Stimulated activated CD8-positive, alpha-beta memory T cell treated with anti-CD3 and anti-CD28 coated beads, Interleukin-2, amount 100 ng/mL, for 1 hour (primary cell): ENCODE measurements at places on chromosomes 6 and 20.

GRCh38 chr6:132068766-132069165, 117.6 kb upstream of the CCN2 start:
- DNase-seq = no peak

DNA sequence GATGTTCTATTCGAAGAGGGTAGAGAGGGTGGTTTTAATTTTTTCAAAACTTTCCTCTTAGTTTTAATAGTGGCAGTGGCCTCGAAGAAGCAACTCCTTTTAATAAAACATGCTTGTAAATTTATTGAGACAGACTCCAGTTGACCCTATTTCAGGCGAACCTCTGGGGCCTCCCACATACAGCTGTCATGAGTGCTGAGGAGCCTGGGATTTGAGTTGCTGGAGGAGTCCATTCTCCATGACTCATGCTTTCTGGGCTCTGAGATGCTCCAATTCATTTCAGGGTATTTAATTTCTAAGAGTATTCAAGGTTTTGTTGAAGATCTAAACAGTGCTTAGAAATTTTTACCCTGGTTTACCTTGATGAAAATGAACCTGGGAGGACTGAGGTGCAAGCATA, 580.4 kb downstream of the CBLN4 start:
- DNase-seq = no peak

GRCh38 chr6:104325341-104326172, 534.2 kb downstream of the HACE1 start:
- no peak for DNase-seq

DNA sequence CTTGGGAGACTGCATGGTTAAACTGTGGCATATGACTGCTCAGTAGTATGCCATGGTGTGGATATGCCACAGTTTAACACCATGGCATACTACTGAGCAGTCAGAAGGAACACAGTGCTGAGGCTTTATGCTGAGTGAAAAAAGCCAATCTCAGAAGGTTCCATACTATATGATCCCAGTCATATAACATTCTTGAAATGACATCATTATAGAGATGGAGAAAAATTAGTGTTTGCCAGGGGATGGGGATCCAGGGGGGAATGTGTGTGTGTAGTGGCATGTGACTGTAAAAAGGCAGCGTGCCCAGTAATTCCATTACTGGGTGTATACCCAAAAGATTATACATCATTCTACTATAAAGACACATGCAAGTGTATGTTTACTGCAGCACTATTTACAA, 85.8 kb downstream of the FOXF2 start:
- no peak for DNase-seq

GRCh38 chr20:58141971-58142842, 86.2 kb downstream of the ANKRD60 start:
- DNase-seq = no peak

- no peak for DNase-seq
Observed at GRCh38 chr6:40460380-40460779, 126.8 kb downstream of the LRFN2 start.

GRCh38 chr6:98463038-98464000, 371.1 kb upstream of the POU3F2 start:
- DNase-seq = no peak

GRCh38 chr6:87755708-87756671, 54.0 kb upstream of the AKIRIN2 start:
- DNase-seq = no peak

DNA sequence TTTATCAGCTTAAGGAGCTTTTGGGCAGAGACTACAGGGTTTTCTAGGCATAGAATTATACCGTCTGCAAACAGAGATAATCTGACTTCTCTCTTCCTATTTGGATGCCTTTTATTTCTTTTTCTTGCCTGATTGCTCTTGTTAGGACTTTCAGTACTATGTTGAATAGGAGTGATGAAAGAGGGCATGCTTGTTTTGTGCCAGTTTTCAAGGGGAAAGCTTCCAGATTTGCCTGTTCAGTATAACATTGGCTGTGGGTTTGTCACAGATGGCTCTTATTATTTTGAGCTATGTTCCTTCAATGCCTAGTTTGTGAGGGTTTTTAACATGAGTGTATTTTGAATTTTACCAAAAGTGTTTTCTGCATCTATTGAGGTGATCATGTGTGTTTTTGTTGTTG, 192.8 kb upstream of the PHACTR1 start:
- DNase-seq = no peak

DNA sequence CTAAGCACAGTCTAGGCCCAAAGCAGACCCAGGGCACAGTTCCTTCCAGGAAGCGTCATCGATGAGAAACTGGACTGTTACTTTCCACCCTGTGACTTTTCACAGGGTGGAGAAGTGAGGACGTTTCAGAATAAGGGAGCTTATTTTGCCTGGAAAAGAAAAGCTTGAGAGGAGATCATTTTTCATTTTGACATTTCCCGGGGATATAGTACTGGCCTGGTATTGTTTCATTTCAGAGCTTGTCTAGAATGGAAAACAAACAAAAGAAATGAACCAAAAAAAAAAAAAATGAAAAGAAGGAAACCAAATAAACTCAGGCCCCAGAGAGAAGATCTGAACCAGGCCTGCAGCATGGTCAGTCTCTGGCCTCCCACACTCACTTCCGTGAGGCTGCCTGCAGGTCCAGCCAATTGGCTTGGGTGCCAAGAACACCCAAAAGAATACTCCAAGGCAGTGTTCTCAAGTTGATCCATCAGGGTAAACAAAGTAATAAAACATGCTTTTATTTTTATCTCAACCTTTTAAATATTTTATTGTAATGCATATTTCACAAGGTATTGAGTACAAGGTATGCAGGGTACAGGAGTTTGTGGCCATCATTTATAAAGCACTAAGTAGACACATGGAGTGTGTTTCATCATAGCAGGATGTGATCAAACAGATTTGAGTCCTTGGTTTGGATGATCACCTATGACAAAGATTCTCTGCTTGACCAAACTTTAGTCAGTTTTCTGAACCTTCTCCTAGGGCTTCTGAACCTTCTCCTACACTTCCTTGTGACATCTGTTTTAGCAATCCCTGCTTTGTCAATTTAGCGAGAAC, 176.9 kb upstream of the GGTLC1 start:
- DNase-seq = no peak

DNA sequence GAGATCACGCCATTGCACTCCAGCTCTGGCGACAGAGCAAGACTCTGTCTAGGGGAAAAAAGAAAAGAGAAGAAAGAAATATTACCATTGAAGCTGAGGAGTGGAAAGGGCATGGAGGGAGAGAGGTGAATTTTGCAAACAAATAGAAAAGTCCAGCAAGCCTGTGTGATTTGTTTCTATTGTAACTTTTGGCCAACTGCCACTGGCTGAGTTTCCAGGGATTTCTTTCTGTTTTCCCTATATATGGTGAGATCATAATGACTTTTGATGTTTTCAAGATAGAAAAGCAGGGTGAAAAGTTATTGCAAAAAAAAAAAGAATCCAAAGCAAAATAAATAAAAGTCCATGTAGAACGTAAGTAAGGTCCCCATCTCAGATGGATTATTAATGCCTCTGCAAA, 184.2 kb upstream of the RALGAPA2 start:
- no peak for DNase-seq

DNA sequence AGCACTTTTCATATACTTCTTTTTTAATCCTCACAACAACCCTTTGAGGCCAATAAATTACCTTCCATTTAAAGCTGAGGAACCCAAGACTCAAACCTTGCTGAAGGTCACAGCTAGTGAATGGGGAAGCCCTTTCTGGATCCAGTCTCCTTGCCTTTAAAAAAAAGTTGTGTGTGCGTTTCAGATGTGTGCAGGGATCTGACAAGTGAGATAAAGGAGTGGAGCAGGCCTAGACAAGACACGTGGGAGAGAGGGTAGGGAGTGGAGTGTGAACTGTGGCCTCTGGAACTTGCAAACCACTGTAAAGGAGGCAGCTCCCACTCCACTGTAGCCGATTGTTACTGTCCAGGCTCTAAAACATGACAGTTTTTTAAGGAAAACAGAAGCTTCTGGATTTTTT, 1.9 kb downstream of the KLHL32 start:
- no peak for DNase-seq

GRCh38 chr20:25195962-25196785, 662 bp downstream of the ENTPD6 start:
- DNase-seq = no peak

DNA sequence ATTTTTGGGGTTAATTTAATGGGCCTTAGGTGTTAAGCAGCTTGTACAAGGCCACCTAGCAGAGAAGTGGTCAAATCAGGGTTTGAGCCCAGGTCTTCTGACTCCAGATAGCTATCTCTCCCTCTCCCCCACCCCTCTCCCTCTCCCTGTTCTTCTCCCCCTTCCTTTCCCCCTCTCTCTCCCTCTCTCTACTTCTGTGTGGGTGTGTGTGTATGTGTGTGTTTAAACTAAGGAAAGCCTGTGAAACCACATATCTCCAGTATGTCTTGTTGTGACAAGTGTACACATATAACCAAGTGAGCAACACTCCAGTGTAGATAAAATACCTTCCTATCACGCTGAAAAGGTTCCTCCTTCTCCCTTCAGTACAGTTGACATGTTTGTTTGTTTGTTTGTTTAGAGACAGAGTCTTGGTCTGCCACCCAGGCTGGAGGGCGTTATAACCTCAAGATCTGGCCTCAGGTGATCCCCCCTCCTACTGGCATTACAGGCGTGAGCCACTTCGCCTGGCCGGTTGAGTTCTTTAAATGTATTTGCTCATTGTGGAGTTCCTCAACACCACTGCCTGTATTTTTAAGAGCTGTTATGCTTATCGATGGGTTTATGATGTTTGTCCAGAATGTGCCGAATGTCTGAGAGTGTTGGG, 140.4 kb downstream of the JARID2 start:
- DNase-seq = no peak

GRCh38 chr6:145034664-145035063, 700.7 kb downstream of the EPM2A start:
- DNase-seq = no peak

DNA sequence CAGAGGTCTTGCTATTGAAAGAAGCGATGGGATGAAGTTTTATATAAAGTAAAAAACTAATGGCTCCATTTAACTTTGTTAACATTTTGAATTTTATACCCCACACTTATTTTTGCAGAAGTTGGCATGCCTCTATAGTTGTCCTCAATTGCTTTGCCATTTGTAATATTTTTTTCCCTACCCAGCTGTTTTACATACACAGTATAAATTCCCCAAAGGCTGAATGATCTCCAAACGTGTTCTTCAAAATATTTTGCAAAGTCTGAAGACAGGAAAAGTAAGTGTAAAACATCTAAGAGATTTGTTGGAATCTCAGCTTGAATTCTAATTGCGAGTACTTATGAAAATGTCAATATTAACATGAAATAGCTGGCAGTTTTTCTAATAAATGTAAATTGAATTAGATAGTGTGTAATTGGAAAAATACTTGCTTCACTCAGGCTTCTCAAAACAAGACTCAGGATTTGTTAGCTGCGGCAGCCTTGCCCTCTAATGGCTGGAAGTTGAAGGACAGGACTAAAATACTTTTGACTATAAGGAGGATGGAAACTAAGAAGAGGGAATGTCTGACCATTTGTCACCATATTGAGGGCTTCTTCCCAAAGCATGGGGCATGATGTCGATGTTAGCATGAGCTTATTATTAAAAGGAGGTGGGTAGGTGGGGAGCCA, 226.8 kb downstream of the UST start:
- no peak for DNase-seq

DNA sequence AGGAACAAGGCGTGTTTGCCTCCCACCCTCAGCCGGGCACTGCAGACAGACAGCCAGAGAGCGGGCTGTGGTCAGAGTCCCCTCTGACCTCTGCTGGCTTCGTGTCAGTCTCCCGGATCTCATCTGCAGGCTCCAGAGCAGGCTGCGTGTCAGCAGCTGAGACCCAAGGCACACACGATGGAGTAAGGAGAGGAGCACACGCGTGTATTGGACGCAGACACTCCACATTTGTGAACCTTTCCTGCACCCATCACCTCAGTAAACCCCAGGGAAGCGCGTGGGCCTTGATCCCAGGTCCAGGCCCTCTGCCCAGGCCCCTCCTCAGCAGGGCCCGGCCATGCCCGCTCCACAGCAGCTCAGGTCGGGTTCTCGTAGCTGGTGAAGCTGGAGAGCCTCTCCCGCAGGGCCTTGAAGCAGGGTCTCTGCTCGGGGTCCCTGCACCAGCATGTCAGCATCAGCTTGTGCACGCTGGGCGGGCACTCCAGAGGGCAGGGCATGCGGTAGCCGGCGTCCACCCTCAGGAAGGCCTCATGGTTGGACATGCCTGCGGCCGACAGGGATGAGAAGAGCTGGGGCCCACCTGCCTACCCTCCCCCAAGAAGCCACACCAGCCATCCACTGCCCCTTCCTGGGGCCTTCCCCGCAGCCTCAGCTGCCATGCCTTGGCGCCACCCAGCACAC, 7.9 kb downstream of the PTK6 start:
- DNase-seq = no peak

GRCh38 chr20:57656821-57657534, 36.8 kb upstream of the ZBP1 start:
- DNase-seq = no peak

DNA sequence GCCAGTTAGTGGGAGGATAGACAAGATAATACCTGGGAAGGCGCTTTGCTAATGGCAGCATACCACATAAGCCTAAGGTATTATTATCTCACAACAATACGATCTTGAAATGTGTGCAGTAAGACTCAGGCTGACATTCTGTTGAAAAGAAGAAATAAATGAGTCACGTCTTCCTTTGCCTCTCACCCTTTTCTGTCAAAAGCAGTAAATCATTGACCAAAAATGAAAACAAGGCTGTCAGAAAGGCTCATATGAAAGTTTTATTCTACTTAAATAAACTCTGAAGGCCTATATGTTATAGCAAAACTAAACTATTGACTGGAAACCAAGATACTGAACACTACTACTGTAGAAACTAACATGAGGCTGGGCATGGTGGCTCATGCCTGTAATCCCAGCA, 43.1 kb upstream of the IL20RA start:
- DNase-seq = no peak

- no peak for DNase-seq
Observed at GRCh38 chr6:12974551-12974950, 258.0 kb downstream of the PHACTR1 start.

DNA sequence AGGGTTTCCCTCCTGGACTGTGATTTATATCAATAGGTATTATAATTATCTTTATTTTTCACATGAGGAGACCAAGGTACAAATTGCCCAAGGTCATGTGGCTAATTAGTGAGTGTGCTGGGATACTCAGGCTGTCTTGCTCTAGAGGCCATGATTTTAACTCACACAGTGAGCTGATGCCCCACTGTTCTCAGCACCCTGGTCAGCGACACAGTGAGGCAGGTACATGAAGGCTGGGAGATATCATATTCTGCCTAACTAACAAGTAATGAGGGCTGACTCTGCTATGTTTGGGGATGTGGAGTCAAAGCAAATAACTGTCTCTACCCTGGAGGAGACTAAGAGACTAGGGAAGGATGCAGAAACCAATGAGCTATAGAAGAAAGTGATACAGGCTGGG, 501.1 kb downstream of the PTPRT start:
- DNase-seq = no peak

- DNase-seq = no peak
Observed at GRCh38 chr6:22568854-22569253, 512 bp upstream of the HDGFL1 start.
